ENCODE measurements at places on chromosomes 2 and 18. TPM values are rescaled to one million over a fixed set of nuclear protein-coding genes. Genes with fewer than 3 reads are reported as not detected.
A peak's percentile ranks its signal among the peaks of the same experiment; 100 is the strongest.

GRCh38 chr2:19228715-19229114 lies 129.7 kb downstream of the OSR1 start:
- no peak for DNase-seq

DNA sequence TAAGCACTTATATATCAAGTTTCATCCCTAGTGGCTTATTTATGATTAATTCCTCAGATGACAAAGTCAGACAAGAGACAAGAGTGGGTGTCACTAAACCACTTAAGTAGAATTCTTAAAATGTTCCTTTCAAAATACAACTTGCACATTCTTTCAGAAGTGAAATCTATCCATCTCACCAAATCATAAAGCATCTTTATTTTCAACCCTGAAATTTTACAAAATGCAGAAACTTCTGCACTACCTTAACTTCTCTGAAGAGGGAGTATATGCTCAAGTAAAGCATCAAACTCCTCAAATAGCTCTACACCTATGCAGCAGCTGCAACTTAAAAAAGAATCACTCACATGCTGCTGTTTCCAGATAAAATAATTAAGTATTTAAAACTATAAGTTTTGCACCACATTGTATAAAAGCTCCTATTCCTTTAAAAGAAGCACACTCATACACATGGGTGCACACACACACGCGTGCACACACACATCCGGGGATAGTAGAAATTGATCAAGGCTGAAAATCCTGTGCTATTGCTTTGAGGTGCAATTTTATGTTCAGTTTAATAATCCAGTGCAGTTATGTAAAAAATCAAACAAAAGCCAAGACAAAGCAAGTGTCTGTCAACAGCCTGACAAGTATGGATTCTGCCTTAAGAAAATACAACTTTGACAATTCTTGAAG lies 244.5 kb downstream of the TCF4 start:
- DNase-seq = peak; percentile 47

DNA sequence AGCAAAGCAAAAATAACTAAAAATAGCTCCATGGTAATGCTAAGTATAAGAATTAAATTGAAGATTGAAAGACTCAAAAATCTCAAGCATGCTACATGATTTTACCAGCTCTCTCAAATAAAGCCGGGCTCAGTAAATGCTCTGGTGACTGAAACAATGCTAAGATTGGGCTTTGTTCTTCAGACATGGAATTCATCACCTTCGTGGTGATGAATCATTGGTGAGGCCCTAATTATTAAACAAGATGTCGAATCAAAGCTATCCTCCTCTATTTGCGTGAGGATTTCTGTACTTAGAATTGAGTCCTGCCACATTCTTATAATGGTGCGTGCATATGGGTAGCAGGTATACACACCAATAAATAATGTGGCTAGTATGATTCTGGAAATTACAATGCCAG lies 58.8 kb upstream of the LRRTM1 start:
- DNase-seq = peak; percentile 22

GRCh38 chr2:132678483-132678882 lies 8.5 kb upstream of the LYPD1 start:
- DNase-seq = peak; percentile 18

Gene FARSB
- 9.3 TPM for total RNA-seq

Gene PRKAG3
- not detected for total RNA-seq

Gene EGR4
- total RNA-seq = not detected

Gene STARD6
- total RNA-seq = 0.69 TPM

Gene CNTNAP5
- 0.20 TPM for total RNA-seq
